ENCODE measurements at places on chromosomes 1 and 21. TPM values are rescaled to one million over a fixed set of nuclear protein-coding genes. Genes with fewer than 3 reads are reported as not detected.

The SLC44A3 gene
- polyA plus RNA-seq: 2.0 TPM

The SPRR2F gene
- not detected for polyA plus RNA-seq

The CENPF gene
- 29.1 TPM for polyA plus RNA-seq

The CD52 gene
- polyA plus RNA-seq: not detected

The MPZL1 gene
- 284 TPM for polyA plus RNA-seq

The TLCD4 gene
- polyA plus RNA-seq: 0.08 TPM

The NECAP2 gene
- polyA plus RNA-seq: 102 TPM
